Esophagus squamous epithelium (tissue), 5 donors: ENCODE measurements at places on chromosomes 2 and 18.

DNA sequence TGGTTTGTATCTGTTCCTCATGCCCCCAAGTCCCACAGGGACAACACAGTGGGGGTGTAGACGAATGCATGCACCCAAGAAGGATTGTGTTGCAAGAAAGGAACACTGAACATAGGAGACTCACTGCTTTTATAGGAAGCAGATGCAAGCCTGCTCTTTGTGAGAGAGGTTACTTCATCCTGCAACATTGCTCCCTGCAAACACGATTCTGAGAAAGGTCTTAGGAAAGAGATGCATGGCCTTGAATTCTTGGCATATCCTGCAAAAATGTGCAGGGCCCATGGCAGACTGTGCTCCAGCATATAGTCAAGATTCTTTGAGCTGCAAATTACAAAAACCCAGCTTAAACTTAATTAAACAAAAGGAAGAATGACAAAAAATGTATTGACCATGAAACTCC lies 312.2 kb upstream of the MGAT5 start:
- no peak overlapping the region for H3K4me3 ChIP-seq
- H3K27me3 ChIP-seq = peaks cover 9% of the 10 kb centered on the region
- no peaks in the 10 kb centered on the region for H3K4me1 ChIP-seq
- H3K27ac ChIP-seq = no peak overlapping the region

DNA sequence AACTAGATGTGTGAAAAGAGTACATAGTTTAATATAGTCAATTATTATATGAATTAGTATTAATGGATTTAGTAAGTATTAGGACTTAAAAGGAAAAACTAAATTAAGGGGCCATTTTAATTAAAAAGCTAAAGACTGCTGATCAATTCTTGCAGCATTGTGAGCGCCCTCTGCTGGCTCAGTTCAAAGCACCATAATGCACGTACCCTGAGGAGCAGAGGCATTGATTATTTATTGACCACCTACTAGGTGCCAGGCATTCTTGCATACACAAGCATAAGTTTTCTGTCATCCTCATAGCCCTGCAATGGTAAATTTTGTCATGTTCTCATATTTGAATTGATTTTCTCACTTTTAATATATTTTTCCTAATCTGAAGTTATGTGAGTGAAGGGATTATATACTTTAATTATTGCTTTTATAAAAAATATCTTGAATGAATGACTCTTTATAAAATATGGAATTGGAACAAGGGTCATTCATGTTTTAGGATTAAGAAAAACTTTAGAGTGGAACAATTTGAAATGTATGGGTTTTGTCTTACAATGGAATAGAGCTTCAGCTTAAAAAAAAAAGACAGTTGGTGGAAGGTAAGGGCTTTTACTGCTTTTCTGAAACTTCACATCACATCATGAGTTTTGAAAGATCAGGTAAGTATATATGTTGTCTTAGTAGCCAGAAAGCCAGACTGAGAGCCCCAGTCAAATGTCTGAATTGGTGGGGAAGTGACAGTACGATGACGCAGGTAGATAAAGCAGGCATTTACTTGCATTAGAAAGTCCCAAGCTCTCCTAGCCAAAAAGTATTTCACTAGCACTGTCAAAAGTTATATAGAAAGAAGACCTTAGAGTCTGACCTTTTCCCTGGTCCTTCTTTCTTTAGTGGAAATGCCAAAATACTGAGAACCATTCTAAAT lies 9.7 kb downstream of the ITGA4 start:
- no peaks in the 10 kb centered on the region for H3K36me3 ChIP-seq
- H3K4me1 ChIP-seq = no peaks in the 10 kb centered on the region
- H3K27me3 ChIP-seq = no peaks in the 10 kb centered on the region
- no peak overlapping the region for H3K27ac ChIP-seq

DNA sequence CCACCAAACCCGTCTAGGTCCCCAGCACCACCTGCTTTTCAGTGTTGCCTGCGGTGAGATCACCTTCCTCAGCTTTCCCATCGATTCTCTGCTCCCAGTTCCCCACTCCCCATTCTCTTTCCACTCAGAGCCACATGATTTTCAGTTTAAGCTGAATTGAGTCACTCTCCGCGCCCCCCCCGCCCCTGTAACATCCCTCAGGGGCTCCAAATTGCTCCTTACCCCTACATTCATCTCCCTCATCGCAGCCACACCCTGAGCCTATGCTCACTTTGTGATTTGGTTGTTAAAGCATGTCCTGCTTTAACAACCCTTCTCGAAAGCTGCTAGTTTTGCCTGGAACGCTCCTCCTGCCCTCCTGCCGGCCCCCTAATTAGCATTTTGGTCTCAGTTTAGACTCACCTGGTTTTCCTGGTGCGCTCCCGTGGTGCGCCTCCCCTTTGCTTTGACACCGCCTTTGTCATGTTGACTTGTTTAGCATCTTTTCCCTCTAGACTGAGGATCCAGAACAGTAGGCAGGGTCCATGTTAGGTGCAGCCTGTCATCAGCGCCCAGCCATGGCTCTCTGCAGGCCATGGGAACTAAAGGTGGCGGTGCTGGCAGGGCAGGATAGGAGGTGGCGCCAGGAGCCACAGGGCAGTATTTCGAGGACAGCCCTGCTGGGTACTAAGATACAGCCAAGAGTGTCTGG lies 60.8 kb downstream of the ST3GAL5 start:
- peaks cover 8% of the 10 kb centered on the region for H3K4me1 ChIP-seq
- H3K36me3 ChIP-seq = no peaks in the 10 kb centered on the region
- peaks cover 5% of the 10 kb centered on the region for H3K27me3 ChIP-seq
- no peak for DNase-seq
- no peak overlapping the region for H3K4me3 ChIP-seq

DNA sequence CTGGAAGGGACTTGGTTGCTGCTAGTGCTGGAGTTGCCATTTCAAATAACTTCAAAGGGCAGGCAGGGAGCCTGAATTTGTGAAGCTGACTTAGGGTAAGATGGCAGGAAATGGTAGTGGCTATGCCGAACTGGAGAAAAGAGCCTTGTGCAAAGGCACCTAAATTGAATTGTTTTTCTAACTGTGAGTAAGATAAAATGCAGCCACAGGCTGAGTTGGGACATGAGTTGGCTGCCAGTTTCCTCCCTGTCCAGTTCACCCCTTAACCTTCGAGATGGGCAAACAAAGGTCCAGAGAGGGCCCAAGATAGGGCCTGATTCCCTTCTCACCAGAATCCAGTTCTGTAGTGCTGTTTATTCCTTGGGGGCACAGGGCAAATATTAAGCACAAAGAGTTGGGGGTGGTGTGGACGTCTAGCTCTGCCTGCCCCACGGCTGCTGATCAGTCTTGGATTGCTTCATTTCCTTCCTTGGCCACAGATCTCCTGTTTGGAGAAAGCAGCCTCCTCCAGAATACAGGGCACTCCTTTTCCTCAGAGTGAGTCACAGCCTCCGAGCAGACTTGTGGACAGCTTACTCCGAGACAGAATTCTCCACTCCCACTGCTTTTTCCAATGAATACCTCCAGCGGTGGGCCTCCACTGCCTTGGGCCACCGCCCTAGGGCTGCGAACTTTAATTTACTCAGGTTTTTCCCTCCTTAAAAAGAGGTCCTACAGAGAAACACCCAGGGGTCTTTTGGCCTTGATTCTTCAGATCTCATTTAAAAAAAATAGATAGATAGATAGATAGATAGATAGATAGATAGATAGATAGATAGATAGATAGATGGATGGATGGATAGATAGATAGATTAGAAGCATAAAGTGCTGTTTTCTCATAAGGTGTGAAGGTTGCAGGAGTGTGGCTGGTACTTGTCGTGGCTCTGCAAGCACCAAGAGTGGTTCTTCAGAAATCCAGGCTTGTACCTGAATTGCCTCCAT lies 18.4 kb upstream of the SLC20A1 start:
- peaks cover 24% of the 10 kb centered on the region for H3K4me1 ChIP-seq
- peak overlapping the region; percentile 80 for H3K27ac ChIP-seq
- no peaks in the 10 kb centered on the region for H3K27me3 ChIP-seq
- no peaks in the 10 kb centered on the region for H3K36me3 ChIP-seq

GRCh38 chr2:206231669-206232286 lies 42.7 kb upstream of the ZDBF2 start:
- H3K4me1 ChIP-seq = no peaks in the 10 kb centered on the region
- H3K27me3 ChIP-seq = peaks cover 6% of the 10 kb centered on the region
- H3K4me3 ChIP-seq = no peak overlapping the region
- H3K36me3 ChIP-seq = no peaks in the 10 kb centered on the region
- H3K27ac ChIP-seq = no peak overlapping the region
- DNase-seq = no peak

DNA sequence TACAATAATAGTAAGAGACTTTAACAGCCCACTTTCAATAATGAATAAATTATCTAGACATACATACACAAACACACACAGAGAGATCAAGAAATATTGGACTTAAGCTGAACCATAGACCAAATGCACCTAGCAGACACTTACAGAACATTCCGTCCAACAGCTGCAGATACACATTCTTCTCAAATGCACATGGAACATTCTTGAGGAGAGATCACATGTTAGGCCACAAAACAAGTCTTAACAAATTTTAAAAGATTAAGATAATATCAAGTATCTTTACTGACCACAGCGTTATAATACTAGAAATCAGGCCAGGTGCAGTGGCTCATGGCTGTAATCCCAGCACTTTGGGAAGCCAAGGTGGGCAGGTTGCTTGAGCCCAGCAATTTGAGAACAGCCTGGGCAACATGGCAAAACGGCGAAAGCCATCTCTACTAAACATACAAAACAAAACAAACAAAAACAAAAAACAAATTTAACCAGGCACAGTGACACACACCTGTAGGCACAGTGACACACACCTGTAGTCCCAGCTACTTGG lies 7.4 kb downstream of the CERKL start:
- DNase-seq = no peak
- no peak overlapping the region for H3K27ac ChIP-seq
- no peak overlapping the region for H3K4me3 ChIP-seq
- H3K4me1 ChIP-seq = no peaks in the 10 kb centered on the region
- H3K27me3 ChIP-seq = no peaks in the 10 kb centered on the region

- no peak for DNase-seq
- H3K4me1 ChIP-seq = peaks cover 74% of the 10 kb centered on the region
- H3K36me3 ChIP-seq = no peaks in the 10 kb centered on the region
- H3K27me3 ChIP-seq = no peaks in the 10 kb centered on the region
- H3K27ac ChIP-seq = peak overlapping the region; percentile 83
- no peak overlapping the region for H3K4me3 ChIP-seq
Observed at GRCh38 chr2:216536734-216537210, 38.1 kb downstream of the RPL37A start.

- peaks cover 3% of the 10 kb centered on the region for H3K4me1 ChIP-seq
- H3K27me3 ChIP-seq = no peaks in the 10 kb centered on the region
- H3K4me3 ChIP-seq = no peak overlapping the region
- no peaks in the 10 kb centered on the region for H3K36me3 ChIP-seq
Observed at GRCh38 chr2:72778410-72778809, 47.4 kb downstream of the EXOC6B start.
